ENCODE measurements at places on chromosomes 2 and 18.

- peak; percentile 23 for DNase-seq
Measured at GRCh38 chr2:29749843-29750242, 171.5 kb downstream of the ALK start.

GRCh38 chr2:167898340-167898739 is 349.1 kb downstream of the STK39 start:
- DNase-seq, result no peak

DNA sequence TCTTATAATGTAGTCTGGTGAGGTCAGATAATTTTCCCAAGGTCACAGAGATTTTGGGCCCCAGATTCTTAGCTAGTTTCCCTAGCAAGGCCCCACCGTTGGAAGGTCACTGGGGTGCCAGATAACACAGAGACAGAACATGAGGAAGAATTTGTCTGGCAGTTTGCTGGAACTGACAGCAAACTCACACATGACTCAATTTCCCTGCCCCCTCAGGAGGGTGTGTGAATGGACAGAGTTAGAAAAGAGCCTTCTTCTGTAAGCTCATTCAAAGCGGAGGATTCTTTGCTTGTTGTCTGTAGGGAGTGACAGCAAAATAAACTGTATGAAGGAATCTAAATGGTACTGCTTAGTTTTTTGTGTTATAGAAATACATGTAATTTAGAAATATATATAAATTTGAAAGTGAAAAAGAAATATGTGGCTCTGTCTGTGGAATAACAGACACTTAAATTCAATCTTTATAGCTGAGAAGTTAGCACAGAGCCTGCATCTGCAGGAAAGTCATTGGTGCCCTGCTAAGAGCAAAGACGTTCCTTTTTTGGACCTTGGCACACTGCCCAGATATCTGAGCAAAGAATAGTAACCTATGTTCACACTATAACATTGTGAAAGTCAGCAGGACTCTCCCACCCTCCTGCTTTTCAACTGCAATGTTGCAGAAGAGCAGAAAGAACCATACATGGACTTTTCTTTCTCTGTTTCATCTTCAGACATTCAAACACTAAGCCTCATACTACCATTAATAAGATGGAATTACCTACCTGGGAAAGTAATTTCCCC is 2.1 kb downstream of the MDH1 start:
- peak; percentile 73 for DNase-seq

DNA sequence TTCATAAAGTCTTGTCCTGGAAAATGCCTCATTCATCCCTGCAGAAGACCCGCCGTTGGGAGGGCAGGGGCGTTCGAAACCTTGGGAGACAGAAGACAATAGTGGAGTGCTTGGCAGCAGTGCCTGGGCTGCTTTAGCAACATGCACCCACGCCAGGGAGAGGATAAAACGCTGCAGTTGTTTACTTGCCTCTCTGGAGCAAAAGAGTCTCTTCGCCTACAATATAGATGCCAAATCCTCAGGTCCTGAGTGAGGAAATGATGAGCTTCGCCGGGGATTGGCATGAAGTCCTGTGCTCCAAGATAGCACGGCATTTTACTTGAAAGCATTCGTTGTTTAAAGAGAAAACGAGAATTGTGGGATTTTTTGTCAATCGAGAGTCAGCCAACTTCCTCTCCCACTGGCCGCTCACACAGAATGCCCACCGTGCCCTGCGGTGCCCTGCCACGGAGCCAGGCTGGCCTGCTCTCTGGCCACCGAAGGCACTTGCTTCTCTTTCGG is 152.5 kb upstream of the POU3F3 start:
- DNase-seq, result no peak

GRCh38 chr2:109371481-109372170 is 242.1 kb downstream of the SEPTIN10 start:
- DNase-seq, result no peak

- DNase-seq, result no peak
Measured at GRCh38 chr2:210189452-210190138, 18.4 kb upstream of the KANSL1L start.

GRCh38 chr2:152359573-152360363 is 24.8 kb downstream of the FMNL2 start:
- no peak for DNase-seq

DNA sequence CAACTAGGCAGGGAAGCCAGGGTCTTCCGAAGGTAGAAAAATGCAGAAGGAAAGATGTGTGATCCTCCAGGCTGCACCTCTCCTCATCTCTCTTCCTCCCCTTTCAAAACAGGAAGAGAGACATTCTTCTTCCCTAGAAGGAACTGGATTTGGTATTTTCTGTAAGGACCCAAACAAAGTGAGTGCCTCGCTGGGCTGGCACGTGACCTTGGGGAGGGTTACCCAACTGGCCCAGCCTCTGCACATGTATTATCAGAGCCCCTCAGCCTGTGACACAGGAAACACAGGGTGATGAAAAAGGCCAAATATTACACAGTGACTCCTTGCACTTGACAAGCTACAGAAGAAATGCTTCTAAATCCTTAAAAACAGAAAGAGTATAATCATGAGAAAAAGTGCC is 2.3 kb downstream of the HJURP start:
- no peak for DNase-seq

- DNase-seq, result no peak
Measured at GRCh38 chr18:54812885-54813284, 15.4 kb upstream of the RAB27B start.

DNA sequence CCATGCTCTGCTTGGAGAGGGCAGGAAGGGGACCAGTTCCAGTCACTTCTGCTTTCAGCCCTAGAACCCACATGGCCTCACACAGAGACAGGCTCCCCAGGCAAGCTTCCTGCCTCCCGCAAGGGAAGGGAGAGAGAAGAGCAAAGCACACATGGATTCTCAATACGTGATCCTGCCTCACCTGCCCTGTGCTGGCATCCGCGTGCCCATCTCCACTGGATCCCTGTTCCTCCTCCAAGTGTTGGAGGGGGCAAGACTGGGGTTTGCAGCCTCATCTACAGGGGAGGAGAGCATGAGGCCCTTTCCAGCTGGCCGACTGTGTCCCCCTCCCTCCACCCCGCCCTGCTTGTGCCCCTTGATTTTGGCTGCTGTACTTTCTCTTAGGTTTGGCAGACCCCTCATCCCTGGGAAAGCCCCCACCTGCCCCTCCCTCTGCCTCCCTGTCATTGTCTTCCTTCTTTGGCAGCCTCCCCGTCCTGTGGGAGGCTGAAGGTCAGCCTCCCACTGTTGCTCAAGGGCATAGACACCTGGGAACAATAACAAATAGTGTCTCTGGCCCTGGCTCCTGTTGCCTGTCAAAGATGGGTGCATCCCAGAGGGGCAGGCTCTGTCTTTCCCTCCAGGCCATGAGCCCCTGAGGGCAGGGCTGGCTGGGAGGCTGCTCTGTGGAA is 22.7 kb downstream of the KCNF1 start:
- no peak for DNase-seq

DNA sequence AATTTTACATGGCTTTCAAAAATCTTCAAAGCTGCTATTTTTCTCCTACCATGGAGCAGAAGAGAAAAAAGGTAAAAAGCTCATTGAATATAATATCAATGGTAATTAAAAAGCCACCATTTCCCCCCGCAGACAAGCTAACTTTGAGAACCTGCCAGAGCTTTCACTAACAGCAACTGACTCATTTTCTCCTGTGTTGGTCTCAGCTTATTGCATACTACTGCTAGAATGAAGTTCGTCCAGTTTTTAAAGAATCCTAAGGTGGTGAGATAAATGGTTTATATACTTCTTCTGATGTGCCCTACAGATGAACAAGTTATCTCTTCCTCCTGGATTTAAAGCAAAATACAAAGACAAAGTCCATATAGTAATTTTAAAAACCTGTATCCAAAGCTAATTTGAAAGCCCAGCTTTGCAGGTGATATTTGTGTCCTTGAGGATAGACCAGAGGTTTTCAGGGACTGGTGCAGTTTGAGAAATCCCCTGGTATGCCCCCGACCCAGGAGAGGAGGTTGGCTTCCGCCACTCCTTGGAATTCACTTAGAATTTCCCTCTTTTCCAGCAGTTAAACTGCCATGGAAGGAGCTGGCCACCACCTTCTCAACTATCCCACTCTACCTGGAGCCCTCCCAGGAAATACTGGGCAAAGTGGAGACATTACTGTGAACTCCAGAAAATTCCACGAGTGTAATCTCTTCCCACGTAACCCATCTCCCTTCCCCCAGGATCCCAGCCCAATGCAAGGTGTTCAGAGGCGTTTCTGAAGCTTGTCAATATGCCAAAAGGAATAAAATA is 17.5 kb downstream of the YPEL5 start:
- DNase-seq, result no peak

DNA sequence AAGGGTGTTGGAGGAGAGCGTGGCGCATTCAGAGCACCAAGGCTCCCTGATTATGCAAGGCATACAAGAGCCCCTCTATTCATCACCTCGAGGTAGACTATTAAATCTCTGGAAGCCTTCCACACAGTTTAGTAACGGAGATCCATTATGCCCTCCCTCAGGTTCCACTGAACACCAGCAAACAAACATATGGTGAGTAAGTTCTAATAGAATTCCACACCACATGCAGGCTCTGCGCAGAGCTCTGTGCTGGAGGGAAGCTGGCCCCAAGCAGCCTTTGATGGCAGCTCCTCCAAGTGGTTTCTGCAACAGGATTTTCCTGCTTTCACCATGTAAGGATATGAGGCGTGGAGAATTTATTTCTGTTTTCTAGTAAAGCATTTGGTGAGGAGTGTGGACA is 238.6 kb downstream of the C1D start:
- DNase-seq, result no peak

DNA sequence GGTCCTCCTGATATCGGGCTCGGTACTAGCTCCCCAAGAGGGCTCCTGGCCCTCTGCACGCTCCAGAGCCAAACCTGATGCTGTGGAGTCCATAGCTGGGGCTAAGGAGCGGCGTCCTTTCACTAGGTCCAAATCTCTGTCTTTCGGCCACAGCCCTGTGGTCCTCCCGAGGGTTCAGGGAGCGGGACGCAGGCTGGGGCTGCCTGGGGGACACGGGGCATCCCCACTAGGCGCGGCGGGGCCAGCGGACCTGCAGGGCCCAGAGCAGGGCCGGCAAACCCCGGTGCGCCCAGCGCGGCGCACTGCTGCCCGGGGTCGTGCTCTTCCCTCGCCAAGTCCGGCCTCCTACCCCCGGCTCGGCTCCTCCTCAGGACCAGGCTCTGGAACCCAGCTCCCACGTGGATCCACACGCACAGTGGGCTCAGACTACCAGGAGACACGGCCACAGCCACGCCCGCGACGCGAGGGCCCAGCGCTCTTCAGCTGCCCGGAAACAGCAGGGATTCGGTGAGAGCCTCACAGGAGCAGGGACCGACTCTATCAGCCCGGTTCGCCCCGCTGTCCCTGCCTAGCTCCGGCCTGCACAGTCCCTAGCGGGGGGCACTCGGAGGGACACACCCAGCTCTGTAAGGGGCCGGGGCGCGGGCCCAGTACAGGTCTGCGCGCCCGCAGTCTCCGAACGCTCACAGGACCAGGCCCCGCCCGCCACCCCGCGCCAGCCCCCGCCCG is 593 bp downstream of the ZNF514 start:
- peak; percentile 3 for DNase-seq

DNA sequence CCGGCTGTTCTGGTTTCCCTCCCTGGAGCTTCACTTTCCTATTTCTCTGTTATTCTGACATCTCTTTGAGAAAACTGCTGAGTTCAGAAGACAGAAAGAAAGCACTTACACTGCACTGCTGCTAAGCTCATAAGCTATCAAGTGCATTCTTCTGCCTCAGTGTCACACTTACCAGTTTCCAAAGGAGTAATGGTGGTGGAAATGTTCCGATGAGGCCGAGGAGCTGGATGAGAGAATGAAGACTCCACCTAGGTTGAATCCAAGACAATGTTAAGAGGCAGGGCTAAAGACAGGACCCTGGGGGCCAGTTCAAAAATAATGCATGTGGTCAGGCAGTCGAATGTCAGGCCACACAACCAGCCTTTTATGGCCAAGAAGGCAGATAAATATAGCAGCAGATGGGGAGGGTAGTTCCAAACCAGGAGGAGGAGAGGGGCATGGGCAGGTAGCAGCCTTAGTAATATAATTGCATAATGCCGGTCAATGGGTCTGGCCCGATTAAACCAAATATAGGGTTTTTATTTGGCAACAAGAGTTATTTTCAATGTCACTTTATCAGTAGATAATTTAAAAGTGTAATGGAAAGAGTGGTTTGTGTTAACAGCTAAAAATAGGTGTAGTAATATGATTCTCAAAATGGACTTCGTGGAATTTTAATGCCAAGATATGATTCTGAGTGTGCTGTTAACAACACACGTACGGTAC is at the start of gene MYOM1:
MYOM1 (minus strand) TSS at position 338 of the 705 bp plus-strand sequence. CDS start 4,745 bp downstream, outside the sequence.
- DNase-seq, result no peak

DNA sequence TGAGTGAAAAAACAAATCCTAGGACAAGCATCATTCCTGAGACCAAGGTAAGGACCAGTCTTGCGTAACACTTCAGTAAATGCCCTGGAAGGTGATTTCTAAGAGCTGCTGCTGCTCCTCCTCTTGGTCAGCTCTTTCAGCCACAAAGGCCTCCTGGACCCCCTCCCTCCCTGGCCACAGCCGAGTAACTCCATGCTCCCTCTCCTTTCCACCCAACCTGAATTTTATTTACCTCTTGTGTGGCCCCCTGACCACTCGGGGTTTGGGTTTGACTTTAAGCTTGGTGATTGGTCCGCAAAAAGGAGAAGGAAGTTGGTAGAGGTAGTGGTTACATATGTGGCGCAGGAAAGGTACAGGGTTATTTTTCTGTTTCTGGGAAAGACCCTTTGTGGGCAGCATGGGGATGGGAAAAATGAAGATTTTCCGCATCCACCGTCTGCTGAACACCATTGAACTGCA is 9.2 kb downstream of the HTRA2 start:
- no peak for DNase-seq

- no peak for DNase-seq
Measured at GRCh38 chr2:191857259-191857805, 10.4 kb upstream of the CAVIN2 start.

DNA sequence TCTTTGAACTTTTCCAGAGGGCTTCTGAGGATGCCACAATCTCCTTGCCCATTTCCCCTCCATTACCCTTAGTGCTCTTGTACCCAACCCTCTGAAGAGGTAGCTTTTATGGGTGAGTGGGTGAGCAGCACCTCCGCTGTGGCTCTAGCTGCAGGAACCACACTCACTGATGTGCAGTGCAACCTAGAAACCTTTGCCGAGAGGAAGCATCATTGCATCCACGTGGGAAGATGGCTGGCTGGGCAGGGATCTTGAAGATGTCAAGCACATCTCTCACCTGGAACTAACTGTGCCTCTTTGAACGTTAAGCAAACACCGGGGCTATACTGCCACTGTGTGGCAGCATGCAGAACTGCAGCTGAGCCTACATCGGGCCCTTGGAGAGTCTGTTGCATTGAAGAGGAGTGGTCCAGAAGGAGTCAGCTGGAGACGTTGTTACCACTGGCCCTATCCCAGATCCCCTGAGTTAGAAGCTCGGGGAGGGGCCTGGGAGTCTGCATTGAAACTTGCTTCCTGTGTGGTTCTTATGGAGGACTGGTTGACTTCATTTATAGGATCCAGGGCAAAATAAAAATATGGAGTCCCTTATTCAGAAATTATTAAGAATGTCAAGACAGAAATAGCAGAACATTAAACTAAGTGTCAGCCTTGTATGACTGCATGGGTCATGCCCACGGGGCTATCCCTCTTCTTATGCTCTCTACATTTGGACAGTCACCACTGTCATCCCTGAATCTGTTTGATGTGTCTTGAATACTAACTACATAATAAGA is 28.7 kb downstream of the IGFBP5 start:
- peak; percentile 87 for DNase-seq

GRCh38 chr2:241011751-241012510 is 13.5 kb downstream of the SNED1 start:
- no peak for DNase-seq

- no peak for DNase-seq
Measured at GRCh38 chr2:238308177-238308576, 12.1 kb upstream of the TRAF3IP1 start.

- no peak for DNase-seq
Measured at GRCh38 chr18:21997207-21998143, 171.9 kb upstream of the GATA6 start.
